ENCODE measurements at places on chromosomes 2 and 18.

GRCh38 chr18:32368991-32369390 is 101.7 kb downstream of the GAREM1 start:
- no peak for DNase-seq

DNA sequence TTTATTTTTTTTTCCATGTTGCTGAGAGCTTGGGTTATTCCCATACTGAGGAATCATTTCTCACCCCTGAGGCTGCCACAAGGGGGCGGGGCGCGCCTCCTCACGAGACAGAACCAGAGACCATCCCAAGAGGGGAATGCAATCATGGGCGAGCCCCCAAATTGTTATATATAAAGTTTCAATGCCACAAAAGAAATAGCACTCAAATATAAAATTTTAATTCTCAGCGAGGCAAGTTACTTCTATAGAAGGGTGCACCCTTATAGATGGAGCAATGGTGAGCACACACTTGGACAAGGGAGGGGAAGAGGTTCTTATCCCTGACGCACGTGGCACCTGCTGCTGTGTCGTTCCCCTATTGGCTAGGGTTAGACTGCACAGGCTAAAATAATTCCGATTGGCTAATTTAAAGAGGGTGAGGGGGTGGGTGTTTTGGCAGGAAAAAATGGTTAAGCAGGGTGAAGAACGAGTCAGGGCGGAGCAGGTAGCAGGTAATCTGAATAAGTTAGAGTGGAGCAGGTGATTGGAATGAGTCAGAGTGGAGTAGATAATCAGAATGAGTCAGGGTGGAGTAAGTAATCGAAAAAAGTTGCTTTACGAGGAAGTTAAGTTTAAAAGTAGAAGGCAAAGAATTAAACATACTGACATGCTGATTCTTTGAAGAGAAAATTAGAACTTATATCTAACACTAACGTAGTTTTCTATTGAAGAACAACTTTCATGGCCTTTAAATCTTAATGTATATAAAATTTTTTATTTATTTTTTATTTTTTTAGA is 177.5 kb downstream of the MTCL1 start:
- no peak for DNase-seq

DNA sequence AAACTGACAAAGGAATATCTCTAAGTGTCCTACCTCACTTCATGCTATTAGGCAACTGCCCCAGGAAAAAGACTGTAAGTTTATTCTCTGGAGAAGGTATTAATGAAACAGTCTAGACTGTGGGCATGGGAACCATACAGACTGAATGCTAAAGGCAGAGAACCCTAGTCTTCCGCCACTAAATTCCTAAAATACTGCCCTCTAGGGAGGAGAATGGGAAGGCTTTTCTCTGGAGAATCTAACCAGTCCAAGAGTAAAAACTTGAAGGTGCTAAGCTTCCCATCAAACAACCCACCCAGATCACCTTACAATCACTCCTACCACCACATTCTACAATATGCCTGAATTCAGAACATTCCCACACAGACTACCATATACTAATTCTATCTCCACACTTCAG is 3.4 kb downstream of the SRBD1 start:
- peak; percentile 14 for DNase-seq

- no peak for DNase-seq
Observed at GRCh38 chr2:54396107-54396506, 60.0 kb upstream of the SPTBN1 start.

- DNase-seq: peak; percentile 5
Observed at GRCh38 chr18:35524226-35524625, 26.5 kb upstream of the INO80C start.

DNA sequence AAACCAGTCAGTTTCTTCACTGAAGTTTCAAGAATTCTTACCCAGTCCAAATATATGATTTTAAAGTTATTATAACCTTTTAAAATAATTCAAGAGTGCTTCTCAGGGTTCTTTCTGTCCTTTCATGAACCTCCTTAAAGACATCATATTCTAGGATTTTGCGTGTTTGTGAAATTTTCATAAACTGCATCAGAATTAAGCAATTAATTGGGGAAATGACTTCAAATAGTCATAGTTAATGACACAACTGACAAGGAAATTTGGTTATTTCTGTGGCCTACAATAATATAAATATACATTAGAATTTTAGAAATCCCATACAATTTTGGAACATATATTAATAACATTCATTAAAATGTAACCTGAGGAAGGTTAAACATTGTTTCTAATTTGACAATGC is 10.5 kb downstream of the CYP27A1 start:
- no peak for DNase-seq

GRCh38 chr2:111198701-111199100 is 78.0 kb downstream of the BCL2L11 start:
- no peak for DNase-seq

- no peak for DNase-seq
Observed at GRCh38 chr2:50594233-50594632, 437.7 kb downstream of the NRXN1 start.

- DNase-seq: peak; percentile 79
Observed at GRCh38 chr2:123720760-123721159, 304.3 kb upstream of the CNTNAP5 start.

DNA sequence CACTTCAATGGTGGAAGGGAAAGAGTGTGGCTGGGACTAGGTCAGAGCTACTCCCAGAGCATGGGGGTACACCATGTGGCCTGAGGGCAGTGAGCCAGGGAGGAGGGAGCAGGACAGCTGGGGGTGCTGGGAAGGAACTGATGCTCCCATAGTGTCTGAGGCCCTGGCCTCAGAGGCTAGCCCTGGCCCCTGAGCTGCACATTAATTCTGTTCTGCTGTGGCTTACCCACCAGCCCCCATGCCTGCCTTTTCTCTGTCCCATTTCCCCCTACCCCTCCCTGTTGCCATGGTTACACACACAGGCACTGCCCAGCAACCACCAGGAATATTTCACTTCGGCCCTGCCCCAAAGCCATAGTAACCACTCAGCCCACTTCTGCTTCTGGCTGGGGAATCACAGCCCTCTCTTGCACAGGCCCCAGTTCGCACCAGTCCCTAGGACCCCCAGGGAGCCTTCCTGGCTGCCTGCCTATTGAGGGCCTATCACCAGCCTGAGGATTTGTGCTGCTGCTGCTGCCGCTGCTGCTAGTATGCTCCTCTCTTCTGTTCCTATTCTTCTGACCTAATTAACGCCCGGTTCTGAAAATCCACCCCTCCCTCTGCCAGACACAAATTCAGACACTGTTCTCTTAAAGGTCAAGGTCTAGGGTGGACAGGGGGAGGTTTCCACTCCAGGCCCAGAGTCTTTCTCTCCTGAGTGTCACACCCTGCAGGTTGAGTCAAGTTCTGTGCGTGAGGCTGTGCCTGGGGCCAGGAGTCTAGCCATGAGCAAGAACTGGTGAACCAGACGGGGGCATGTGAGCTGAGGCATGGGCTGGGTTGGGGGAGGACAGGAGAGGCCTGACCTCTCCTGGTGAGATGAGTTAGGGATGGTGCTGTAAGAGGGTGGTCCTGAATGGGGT is 87.1 kb upstream of the MCFD2 start:
- no peak for DNase-seq
